Gastrocnemius medialis (tissue), 4 donors: ENCODE measurements at places on chromosomes 1 and 21. TPM values are rescaled to one million over a fixed set of nuclear protein-coding genes. Genes with fewer than 3 reads are reported as not detected.

PER3 gene
- total RNA-seq: 6.1 TPM

RGS5 gene
- 71.2 TPM for total RNA-seq

MOV10 gene
- total RNA-seq: 6.5 TPM

VSIG8 gene
- not detected for total RNA-seq

CFAP107 gene
- not detected for total RNA-seq

GRCh38 chr1:212814537-212815334 is 23.0 kb downstream of the TATDN3 start:
- peaks cover 16% of the 10 kb centered on the region for H3K36me3 ChIP-seq
- no peak overlapping the region for H3K4me3 ChIP-seq
- no peaks in the 10 kb centered on the region for H3K27me3 ChIP-seq

DNA sequence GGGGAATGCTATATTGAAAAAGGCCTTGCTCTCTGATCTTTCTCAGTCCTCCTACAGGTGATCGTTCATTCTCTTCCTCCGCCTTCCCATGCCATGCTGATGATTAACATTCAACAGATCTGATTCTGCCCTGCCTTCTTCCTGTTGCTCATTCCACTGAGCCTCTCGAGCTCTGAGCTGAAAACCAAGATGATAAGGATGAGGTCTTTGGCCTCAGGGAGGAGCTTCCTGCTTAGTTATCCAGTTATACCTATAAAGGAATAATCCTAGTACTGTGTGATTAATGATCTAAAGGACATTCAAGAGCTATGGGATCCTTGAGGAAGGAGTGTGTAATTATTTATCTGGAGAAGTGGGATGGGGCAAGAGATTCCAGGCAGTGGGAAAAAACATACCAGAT is 25.2 kb upstream of the MAP3K7CL start:
- H3K4me1 ChIP-seq: peaks cover 11% of the 10 kb centered on the region
- H3K4me3 ChIP-seq: no peak overlapping the region
- H3K27me3 ChIP-seq: no peaks in the 10 kb centered on the region
- no peak for DNase-seq
- no peaks in the 10 kb centered on the region for H3K36me3 ChIP-seq

GRCh38 chr21:33655588-33656221 is 13.4 kb downstream of the ITSN1 start:
- no peak for DNase-seq
- H3K4me3 ChIP-seq: no peak overlapping the region
- H3K27ac ChIP-seq: no peak overlapping the region
- H3K4me1 ChIP-seq: peaks cover 28% of the 10 kb centered on the region
